Left ventricle myocardium superior (tissue), 1 donor: ENCODE measurements at places on chromosomes 16 and 17.

DNA sequence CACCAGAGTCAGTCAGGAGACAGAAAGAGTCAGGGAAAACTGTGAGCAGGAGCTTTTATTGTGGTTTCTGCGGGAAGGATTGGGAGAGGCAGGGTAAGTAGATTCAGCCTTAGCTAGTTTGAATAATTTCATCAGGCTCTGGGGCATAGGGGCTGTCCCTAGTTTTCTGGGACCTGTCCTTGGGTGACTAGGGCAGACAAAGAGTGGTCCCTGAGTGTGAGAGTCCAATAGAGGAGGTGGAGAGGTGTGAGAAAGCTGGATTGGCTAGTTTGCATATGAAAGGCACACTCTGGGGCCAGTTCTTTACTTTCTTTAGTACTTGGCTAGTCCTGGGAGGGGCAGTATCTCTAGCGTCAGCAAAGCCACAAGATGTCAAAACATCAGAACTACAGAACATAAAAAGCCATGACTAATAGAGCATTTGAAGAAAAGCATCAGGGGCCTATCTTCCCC, 255.6 kb downstream of the HS3ST3A1 start:
- no peak for DNase-seq

DNA sequence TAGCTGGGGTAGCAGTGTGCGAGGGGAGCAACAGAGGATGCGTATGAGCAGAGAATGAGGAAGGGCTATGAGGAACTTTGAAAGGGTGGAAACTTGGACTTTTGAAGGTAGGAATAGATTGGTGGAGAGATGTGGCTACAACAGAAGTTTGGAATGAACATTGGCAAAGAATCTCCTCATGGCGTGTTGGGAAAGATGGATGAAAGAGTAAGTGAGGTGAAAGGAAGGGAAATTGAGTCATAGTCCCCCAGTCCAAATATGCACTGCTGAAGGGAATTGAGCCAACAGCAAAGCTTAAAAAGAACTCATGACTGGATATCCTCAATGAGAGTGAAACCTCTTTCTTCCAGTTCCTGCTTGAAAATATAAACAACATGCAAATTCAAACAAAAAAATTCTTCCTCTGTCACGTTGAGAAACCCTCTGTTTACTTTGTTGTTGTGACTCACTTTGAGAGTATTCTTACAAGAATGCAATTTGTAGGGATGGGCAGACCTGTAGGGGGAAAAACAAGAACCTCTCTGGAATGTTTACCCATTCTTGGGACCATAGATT, 313.2 kb upstream of the KCNJ16 start:
- DNase-seq = no peak

DNA sequence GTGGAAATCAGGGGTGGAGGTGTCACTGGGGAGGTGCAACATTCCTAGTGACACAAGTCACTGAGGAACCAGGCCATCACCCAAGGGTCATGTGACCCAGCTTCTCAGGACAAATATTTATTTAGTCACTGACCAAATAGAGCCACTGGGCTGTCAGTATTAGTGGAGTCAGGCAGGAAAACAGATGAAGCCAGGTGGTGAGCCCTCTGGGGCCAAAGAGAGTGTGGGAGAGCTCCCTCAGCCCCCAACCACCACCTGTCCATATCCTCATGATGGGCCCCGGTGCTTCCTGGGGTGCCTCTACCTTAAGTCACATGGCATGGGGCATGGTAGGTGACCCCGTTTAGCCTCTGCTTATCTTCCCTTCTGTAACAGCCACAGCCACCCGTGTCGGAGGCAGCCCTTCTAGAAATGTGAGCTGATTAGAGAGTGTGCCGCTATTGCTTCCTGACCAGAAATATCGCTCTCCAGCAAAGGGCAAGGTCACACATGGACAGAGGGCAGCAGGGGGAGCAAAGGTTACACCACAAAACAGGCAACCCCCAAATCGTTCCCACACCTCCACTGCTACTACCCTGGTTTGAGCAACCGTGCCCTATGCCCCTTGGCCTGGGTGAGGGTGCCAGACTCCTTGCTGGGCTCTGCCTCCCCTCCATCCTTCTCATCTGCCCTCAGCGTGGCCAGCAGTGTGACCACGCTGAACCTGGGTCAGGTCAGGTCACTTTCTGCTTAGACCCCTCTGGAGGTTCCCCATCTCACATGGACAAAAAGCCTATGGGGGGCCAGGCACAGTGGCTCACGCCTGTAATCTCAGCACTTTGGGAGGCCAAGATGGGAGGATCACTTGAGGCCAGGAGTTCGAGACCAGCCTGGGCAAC, 8.6 kb upstream of the AKTIP start:
- DNase-seq = no peak

DNA sequence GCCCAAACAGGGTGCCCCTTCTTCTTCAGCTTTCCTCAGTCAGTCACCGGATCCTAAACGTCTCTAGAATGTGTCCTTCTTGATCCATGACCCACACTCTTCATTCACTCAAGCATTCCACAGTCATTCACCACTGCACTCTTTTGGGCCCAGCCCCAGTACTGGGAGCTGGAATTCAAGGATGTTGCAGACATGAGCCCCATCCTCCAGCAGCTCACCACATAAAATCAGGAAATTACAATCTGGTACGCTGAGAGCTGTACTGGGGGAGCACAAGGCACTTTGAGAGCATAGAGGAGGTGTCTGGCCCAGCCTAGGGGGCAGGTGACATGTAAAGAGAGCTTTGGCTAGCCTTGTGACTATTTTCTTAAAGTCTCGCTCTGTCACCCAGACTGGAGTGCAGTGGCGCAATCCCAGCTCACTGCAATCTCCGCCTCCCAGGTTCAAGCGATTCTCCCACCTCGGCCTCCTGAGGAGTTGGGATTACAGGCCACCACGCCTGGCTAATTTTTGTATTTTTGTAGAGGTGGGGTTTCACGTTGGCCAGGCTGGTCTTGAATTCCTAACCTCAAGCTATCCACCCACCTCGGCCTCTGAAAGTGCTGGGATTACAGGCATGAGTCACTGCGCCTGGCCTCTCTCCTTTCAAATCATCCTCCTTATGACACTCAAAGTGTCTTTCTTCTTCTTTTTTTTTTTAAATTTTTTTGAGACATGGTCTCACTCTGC, 18.7 kb downstream of the CES4A start:
- no peak for DNase-seq

DNA sequence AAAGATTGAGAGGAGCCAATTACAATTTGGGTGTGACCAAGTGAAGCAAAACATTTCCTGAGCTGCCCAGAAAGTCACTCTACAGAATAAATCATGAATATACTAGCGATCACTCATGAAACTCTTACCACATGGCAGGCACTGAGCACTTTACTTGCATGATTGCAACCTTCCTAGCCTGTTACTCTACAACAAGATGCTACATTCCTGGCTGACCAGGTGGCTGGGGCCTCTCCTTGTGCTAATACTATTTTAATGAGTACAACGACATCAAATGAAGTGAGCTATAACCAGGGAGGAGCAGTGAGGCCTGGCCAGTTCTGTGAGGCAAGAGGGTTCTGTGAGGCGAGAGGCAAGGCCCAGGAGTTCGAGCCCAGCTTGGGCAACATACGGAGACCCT, 75.2 kb downstream of the CPPED1 start:
- no peak for DNase-seq

DNA sequence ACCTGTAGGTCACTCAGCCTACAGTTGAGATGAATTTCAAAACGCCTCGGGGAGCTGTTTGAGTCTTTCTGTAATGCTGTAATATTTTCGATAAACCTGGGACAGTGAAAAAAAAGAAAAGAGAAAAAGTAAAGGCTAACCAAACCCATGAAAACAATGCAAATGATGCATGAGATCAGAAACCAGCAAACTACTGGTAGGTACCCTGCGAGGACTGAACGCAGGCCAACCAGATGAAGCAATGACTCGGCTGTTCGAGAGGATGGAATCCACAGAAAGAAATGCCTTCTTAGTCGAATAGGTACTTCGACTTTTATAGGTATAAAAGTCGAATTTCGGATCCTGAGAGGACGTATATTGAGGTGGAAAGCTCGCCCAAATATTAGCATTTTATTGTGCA, 509 bp upstream of the ATAD5 start:
- no peak for DNase-seq
